ENCODE measurements at places on chromosomes 7 and 10.

GRCh38 chr7:85423209-85423895 is 236.5 kb upstream of the SEMA3D start:
- DNase-seq: no peak

GRCh38 chr10:101285519-101286070 is 56.3 kb upstream of the LBX1 start:
- DNase-seq: no peak

GRCh38 chr10:128125416-128125943 is 743 bp downstream of the MKI67 start:
- DNase-seq: no peak

DNA sequence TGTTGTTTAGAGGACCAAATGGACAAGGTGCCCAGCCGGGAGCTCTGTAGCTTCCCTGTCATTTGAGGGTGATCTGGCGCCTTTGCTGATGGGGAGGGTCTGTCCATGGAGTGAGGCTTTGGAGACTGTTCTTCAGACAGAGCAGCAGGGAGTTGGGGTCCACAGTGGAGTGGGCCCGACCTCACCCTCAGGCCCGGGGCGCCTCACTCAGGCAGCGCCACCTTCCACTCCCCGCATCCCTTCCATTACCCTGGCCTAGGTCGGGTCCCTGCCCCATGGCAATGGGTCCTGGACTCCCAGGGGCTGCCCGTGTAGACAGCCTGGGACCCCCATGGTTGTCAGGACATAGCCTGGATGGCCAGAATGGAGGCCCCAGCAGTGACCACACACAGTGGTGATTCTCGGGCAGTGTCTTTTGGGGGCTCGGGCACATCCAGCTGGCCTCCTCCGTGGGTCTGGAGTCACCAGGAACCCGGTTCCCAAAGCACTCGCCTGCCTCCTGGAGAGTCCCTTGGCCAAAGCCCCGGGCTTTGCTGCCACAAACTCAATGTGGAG is 38.5 kb downstream of the TCERG1L start:
- no peak for DNase-seq

DNA sequence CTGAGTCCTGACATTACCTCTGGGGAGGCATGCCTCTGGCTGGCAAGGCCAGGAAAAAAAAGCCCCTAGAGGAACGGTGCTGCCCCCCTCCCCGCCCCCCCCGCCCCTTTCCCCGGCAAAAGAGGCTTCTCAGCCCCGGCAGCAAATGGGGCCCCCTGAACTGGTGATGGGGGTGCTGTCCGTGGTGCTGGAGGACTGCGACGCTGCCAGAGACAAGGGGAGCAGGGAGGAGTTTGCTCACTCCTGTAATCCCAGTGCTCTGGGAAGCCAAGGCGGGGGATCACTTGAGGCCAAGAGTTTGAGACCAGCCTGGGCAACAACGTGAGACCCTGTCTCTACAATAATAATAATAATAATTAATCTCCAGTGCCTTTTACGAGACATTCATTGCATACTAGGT is 23.7 kb downstream of the SRRM3 start:
- DNase-seq: no peak

DNA sequence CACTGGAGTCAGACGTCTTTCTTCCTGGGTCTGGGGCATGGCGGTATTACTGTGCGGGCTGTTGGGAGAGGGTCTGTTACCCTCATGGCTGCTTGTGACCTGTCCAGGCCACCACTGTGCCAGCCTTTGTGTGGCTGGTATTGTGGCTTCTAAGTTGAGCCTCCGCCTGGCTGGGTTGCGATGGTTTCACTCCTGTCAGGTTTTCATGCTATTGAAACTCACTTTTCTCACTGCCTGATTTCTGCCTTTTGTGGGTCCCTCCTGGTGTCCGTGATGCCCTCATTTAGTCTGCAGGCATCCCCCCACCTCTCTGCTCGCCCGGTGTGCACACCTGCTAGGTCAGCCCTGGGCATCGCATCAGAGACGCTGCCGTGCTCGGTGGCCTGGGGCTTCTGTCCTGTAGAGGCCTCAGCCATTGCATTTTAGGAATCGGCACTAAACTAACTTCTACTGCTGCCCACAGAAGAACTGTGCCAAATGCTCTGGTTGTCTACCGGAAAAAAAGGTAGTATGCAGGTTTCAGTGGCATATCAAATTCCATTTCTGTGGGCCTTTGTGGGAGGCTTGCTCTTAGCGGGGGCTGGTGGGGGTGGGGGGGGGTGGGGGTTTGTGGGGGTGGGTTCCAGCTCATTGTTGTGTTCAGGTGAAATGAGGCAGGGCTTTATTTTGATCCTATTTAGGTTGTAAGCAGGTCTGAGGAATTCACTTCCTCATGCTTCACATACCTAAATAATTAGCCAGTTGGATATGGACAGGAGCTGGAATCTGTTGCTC is 64.3 kb downstream of the MGMT start:
- no peak for DNase-seq

DNA sequence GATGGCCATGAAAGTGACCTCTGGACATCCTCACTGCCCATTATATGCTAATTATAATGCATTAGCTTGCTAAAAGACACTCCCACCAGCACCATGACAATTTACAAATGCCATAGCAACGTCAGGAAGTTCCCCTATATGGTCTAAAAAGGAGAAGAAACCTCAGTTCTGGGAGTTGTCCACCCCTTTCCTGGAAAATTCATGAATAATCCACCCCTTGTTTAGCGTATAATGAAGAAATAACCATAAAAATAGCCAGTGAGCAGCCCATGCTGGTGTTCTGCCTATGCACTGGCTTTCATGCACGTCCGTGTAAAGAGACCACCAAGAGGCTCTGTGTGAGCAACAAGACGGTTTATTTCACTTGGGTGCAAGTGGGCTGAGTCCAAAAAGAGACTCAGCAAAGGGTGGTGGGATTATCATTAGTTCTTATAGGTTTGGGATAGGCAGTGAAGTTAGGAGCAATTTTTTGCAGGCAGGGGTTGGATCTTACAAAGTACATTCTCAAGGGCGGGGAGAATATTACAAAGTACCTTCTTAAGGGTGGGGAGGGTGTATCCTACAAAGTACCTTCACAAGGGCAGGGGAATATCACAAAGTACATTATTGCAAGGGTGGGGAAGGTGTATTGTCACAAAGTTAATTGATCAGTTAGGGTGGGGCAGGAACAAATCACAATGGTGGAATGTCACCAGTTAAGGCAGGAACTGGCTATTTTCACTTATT is 45.6 kb downstream of the LBX1 start:
- DNase-seq: no peak

GRCh38 chr10:44574596-44575480 is 189.9 kb upstream of the CXCL12 start:
- DNase-seq: no peak

GRCh38 chr10:24483701-24484100 is 240.0 kb downstream of the ARHGAP21 start:
- DNase-seq: no peak

DNA sequence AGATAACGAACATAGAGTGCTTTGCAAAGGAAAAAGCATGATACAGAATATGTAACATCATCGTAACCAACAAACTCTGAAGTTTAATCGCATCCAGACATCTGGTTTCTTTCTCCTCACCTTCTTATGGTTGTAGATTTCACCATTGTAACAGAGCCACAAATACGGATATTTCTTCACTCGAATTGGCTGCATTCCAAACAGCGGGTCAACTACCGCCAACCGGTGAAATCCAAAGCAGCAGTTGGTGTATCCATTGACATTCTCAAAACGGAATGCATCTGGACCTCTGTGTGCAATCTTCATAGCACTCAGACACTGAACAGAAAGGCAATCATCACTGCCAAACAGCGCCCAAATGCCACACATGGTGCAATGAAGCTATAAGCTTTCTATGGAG is 3.4 kb downstream of the ASNS start:
- no peak for DNase-seq

DNA sequence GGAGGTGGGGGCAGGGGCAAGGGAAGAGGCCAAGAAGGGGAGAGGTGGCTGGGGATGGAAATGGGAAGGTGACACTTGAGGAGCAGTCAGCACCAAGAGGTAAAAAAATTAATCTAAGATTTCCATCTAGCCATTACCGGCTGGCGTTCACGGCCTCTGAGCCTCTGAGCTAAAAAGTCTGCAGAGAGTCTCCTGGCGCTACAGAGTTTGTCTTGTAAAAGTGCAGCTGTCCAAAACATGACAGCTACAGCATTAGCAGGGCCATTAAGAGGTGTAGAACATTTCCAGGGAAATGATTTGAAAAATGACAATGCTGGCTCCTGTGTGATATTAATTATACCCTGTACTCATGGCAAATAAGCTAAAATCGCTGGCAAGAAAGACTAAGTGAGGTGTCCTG is 167.6 kb downstream of the LRMDA start:
- DNase-seq: no peak

GRCh38 chr10:30117812-30118501 is 58.6 kb upstream of the JCAD start:
- DNase-seq: no peak

DNA sequence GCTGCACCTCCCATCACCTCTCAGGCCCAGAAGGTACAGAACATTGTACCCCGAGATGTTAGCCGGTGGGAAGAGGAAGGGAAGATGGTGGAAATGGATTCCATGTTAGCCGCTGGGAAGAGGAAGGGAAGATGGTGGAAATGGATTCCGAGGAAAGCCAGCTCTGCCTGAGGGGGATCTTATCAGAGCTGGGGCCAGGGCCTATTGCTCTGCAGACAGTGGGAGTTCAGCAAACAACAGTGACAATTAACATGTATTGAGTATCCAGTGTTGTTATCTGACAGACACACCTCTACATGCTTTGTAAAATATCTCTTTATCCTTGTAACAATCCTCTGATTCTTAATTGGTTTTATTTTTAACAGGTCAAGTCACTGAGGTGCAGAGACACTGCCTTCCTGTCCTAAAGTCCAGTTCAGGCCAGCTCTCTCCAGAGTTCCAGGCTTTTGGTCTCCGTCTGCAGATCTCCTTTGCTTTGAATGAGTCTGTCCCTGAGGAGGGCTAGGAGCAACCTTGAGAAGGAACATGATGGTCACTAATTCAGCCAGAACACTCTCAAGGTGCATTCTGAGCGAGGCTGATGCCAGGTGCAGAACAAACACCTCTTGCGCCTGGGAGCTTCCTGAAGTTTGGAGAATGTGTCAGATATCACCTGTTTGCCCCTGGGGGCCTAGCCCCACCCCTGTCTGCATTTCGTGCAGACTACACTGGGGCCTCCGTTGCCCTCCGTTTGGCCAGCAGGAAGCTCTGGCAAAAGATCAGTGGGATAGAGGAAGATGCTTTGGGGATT is 82.4 kb upstream of the PODXL start:
- no peak for DNase-seq

DNA sequence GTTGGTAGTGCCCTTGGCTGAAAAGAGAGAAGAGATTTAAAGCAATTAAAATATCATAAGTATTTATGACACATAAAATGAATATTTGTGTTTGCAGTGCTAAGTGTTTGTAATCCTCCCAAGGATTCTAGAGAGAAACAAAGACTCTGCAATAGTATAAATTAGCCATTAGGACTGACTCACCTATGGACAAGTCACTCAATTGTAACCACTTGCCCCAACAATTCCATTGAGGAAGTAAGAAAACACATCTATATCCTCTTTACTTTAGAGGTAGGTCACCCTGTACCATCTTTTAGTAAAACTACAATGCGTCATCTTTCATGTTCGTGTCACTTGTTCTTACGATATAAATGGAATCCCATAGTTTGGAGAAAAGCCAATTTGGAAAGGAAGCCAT is 85.7 kb upstream of the INHBA start:
- no peak for DNase-seq

DNA sequence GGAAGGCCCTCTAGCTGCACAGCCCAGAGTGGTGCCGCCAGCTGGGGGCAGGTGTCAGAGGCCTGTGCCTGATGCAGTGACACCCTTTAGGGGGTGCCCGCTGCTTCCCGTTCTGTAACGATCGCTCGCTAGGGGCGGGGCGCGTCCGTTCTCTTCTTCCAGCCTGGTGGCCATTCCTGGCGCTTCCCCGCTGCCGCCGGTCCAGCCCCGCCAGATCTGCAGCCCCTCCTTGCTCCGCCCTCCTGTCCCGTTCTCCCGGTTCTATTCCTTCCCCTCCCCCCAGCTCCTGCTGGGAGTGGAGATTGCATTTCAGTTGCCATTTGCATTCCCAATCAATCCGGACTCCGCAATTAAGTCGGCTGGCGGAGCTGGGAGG is 39.2 kb downstream of the AGAP3 start:
- DNase-seq: no peak

DNA sequence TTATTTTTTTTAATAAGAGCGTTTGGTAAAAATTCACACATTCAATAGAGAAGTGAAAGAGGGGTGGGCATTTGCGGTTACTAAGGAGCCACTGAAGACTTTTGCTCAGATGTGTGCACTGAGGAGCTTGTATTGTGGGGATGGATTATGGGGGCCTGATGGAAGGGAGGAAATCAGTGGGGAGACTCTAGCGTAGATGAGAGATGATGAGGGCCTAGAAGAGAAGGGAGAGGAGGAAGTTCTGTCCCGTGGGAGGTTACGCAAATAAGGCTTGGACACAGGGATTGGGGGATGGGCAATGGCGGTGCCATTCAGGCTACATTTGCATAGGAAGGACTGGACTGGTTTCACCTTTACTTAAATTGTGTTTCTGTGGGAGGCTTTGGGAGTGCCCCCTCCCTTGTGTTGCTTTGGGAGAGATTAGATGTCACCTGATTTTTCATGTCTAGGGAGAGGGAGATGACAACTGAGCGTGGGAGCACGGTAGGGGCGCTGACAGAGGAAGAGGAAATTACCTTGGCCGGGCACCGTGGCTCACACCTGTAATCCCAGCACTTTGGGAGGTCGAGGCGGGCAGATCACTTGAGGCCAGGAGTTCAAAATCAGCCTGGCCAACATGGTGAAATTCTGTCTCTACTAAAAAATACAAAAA is 2.2 kb upstream of the HIP1 start:
- DNase-seq: no peak

DNA sequence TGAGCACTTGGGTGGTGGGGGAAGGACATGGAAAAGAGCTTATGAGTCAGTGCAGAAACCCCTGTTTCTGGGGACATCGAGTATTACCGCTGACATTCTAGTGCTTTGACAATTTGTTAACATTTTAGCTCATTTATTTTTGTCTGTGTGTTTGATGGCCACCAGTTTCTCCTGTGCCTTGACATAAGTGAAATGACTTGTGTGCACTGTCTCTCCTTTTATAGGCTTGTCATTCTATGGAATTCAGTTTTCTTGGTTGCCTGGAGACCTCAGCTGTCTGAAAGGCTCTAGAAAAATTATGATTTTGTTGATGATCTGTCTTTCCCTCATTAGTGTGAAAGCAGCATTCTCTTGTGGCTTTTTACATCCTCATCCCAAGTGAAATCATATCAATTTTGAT is 190.0 kb upstream of the SMIM30 start:
- no peak for DNase-seq

DNA sequence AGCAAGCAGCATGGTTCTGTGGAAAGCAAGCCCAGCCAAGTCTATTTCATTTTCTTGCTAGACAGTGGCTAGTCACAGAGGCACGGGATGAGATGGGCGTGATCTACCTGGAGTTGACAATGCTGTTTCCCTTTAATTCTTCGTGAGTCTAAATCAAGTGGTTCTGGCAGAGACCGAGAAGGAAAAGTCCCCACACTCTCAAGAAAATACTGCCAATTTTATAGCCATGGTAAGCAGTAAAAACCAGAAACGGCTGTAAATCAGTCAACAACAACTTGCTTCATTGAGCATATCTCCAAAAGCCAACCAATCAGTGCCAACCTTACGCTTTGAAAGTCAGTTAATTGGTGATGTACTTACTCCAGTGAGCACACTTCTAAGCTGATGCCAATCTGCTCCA is 223.4 kb downstream of the SEC23IP start:
- DNase-seq: no peak

GRCh38 chr10:10872035-10872673 is 145.5 kb upstream of the CELF2 start:
- no peak for DNase-seq

GRCh38 chr10:184911-185310 is 49.7 kb downstream of the ZMYND11 start:
- no peak for DNase-seq

- no peak for DNase-seq
Observed at GRCh38 chr10:113093188-113094113, 143.4 kb downstream of the TCF7L2 start.
